ENCODE measurements at places on chromosomes 7 and 10.

GRCh38 chr7:77619314-77619713, 76.9 kb upstream of the RSBN1L start:
- no peak for DNase-seq

GRCh38 chr7:85688712-85689111, 501.9 kb upstream of the SEMA3D start:
- no peak for DNase-seq

DNA sequence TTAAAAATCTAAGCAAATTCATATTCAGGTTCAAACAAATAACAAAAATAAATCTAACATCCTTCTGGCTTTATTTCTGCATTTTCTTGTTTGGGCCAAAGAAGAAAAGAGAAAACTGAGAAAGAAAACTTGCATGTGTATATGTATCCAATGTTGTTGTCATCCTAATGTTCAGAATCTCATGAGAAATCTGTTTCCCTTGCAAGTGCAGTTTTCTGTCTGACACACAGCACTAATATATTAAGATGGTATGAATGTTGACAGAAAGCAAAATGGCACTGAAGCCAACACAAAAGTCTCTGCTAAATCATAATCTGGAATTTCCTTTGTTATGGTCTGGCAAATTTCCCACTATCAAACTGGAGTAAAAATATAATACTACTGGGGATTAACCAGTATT, 235.9 kb downstream of the HGF start:
- no peak for DNase-seq

DNA sequence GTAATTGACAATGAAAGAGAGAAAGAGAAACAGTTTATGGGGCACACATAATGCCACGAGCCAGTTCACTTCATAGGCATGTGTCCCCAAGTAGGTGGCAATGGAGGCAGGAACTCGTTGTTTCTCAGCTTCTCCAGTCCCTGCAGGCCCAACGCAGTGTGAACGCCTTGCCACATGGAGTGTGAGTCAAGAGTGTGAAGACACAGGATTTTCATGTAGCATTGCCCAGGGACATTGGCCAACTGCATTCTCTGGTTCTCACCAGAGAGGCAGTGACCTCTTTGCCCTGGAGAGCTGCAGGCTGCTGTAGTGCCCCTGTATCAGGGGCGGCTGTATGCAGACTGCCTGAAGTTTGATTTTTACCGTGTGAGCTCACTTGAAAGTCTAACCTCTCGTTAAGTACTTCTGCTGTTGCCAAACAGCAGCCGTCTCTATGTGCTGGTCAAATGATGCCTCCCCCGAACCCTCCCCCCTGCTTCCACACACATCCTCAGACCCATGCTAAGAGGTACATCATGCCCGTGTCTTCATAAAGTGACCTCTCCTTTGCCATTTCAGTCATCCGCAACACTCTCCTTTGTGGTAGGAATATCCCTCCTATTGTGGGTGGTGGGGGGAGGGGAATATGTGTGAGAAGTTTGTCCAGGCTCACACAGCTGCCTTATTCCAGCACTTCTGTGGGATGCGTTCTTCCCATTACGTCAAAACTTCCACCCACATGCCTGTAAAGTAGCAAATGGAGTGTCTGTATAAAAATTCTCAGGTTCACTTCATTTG, 12.7 kb downstream of the LRRC18 start:
- DNase-seq = no peak

DNA sequence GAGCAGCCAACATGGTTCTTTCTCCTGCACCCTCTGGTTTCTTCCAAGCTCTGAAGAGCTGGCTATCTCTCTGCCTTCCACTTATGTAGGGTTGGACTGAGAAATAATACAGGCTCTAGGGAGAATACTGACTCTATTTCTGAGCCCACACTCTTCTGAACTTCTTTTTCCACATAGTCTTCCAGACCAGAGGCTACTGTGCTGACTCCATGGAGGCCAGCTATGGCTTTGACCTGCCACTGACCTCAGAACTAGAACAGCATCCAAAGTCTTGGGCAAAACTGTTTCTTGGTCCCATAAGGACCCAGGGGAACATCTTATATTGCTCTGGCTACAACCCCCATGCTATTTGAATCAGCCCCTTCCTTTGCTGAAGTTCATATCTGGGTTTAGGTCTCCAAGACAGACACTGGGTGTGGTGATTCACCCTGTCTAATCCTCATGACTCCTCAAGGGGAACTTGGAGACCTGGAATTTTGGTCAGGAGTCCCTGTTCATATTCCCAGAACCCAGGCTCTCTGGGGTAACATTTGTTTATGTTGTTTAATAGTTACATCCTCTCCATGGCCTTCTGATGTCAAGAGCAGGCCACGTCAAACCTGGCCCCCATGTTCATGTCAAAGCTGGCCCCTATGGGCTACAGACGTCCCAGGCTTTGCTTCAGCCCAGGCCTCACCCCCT, 12.1 kb upstream of the PLAU start:
- no peak for DNase-seq

DNA sequence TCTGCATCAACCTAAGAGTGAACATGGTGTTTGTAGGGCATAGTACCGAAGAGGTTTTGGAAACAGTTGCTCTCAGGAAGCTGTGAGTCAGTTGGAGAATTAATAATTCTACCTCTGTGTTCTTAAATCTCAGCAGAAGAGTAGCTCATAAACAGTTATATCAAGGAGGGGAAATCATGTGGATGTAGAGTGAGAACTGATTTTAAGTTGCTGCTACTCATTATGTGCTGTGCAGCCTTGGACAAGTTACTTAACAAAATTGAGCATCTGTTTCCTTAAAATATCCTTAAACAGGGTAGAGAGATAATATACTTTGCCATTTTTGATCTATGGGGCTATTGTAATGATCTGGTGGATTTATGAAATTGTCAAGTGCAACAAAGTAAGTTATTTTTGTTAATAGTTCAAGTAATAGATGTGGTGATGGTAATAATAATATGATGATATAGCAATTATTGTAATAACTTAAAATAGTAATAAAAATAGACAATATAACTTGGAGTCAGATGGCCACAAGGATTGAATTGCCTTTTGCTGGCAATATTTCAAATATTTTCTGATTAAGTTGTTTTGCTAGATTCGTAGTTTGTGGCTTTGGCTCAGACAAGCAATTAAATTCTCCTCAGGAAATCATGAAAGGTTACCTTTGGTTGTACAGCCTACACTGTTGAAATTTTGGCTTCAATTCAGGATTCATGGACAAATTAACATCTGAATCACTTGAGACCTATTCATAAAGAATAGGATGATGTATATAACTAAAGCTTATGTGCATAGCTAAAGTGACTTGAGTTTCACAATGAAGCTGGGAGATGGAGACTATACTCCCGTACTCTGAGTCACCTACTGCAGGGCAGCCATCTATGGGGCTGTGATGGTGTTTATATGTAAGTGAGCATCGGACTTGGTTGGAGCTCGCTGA, 228.5 kb downstream of the CDK14 start:
- no peak for DNase-seq

- DNase-seq = no peak
Measured at GRCh38 chr10:44064987-44065787, 319.7 kb downstream of the CXCL12 start.

- DNase-seq = no peak
Measured at GRCh38 chr10:15211464-15211979, 43.0 kb upstream of the NMT2 start.

DNA sequence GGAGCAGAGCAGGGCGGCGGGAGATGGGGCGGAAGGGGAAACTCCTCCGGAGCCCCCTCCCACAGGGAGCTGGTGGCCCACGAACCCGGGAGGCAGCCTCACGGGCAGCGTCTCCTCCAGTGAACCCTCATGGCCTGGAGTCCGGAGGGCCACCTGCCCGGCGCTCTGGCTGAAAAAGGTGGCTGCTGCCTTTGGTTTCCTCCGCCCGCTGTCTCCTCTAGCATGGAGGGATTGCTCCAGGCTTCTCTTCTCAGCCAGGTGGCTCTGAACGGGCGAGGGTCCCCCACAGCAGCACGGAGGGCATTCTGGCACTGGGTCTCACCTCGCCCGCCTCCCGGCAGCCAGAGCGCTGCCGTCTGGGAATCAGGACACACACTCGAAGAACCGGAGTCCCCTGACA, 177.3 kb upstream of the PFKP start:
- DNase-seq = no peak

DNA sequence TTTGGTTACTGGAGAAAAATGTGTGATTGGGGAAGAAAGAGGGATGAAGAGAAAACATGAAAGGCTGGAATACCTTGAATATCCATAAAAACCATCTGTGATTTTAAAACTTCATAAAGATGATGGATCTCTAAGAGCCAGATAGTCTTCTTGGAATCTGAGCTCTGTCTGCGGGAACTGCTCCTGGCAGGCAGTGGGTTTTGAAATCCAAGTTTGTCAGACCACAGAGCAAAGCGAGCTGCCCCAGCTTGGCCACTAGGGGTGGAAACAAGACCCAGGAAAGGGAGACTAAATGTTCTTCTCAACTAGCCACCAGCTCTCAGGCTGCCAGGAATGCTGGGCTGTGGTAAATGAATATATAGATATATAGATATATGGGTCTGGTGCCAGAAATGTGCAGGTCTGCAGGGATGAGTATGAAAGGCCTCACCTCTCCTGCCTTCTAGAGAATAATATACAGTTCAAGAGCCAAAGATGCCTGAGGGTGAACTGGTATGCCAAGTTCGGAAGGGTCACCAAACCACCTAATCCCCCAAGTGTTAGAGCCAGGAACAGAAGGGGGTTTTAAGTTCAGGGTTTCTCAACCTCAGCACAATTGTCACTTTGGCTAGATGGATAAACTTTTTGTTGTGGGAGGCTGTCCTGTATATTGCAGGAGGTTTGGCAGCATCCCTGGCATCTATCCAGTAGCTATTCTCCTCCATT, 208.8 kb downstream of the KCNMA1 start:
- DNase-seq = peak; percentile 62

- DNase-seq = no peak
Measured at GRCh38 chr7:45643630-45644029, 69.5 kb downstream of the ADCY1 start.

- DNase-seq = no peak
Measured at GRCh38 chr10:128165536-128165935, 39.3 kb upstream of the MKI67 start.

DNA sequence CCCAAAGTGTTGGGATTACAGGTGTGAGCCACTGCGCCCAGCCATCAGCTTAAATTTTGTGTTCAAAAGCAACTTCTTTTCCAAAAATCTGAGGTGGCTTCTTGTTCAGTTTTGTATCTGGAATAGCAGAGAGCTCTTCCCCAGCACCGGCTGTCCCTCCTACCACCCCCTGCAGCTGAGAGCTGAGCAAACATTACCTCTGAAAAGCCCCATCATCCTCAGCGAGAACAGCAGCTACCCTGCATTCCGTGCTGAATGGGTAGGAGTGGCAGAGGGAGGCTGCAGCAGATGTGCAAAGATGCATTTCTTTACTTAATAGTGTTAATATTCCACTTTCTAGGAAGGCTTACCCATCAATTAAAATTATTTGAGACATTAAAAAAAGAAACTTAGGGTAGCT, 31.8 kb downstream of the CCM2 start:
- DNase-seq = no peak

DNA sequence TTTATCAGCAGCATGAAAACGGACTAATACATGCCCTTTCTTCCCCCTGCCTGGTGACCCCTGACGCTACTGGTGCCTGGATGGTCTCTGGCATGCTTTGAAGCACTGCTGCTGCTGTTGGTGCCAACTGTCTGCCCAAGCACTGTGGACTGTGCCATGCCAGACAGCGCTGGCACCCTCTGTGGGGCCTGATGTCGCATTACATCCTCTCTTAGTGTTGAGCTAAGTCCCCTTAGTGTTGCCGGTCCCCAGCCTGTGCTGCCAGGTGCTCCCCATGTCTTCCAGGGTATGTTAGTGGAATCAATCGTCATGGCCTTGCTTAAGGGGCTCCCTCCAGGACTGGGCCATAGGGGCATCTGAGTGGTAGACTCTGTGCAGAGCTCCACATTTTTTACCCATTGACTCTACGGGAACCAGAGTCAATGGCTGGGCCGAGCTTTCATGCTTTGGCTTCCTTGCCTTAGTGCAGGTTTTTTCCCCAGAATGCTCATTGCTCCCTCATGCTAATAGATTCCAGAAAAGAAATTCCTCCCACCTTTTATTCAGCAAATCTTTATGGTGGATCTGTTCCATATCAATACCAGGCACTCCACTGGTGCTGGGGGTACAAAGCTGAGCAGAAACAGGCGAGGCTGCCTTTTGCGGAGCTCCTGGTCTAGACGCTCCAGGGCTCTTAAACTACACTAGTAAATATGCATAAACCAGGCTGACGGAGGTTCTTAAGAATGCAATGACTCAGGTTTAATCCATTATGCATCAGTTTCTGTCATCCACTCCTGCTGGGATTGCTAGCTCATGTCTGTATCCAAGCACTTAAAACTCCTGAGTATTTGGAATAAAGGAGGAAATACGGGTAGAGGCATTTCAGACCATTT, 21.8 kb upstream of the MRC1 start:
- DNase-seq = no peak

- no peak for DNase-seq
Measured at GRCh38 chr7:137984181-137985041, 17.5 kb downstream of the CREB3L2 start.

DNA sequence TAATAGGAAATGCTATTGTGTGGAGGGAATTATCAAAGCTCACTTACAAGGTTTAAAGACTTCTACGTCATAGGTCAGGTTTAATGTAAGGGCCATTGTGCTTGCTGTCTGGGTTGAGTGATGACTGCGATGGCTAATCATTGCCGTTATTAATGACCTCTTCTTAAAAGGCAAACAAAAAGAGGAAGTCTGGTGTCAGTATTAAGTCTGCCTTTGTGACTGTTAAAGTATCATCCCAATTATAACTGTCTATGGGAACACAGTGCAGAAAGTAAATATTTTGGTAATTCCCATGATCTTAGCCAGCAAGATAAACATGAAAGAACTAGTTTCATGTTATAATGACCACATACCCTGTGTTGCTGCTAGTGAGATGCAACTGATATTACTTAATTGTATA, 382.4 kb downstream of the BBS9 start:
- DNase-seq = no peak

GRCh38 chr7:140557809-140558518, 78.7 kb upstream of the MKRN1 start:
- DNase-seq = no peak

DNA sequence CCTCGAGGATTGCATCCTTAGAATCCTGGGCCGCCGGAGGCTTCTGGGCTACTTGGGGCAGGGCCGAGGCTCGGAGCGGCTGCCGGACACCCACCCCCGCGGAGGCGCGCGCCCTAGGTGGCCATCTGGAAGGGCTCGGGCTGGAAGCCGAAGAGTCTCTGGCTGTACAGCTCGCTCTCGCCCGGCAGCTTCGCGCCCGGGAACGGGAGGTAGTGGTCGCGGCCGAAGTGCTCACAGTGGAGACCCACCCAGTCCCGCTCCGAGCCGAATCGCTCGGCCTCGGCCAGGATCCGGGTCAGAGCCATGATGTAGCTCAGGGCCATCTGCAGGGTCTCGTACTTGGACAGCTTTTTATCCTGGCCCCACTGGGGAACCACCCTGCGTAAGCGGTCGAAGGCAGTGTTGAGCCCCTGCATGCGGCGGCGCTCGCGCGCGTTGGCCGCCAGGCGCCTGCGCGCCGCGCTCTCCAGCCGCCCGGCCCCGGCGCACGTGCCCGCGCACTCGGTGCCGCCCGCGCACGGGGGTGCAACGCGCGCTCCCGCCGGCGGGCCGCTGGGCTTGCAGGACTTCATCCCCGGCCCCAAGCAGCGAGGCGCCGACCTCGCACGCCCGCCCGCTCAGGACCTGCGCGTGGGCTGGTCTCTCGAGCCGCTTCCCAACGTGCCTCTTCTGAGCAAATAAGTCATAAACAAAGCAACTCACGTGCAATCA, 652 bp downstream of the ATOH7 start:
- DNase-seq = peak; percentile 46

All from ureter (tissue), 1 donor.